Endothelial cell (in vitro differentiated cells): ENCODE measurements at places on chromosomes 5 and 9.
A peak's percentile ranks its signal among the peaks of the same experiment; 100 is the strongest.

DNA sequence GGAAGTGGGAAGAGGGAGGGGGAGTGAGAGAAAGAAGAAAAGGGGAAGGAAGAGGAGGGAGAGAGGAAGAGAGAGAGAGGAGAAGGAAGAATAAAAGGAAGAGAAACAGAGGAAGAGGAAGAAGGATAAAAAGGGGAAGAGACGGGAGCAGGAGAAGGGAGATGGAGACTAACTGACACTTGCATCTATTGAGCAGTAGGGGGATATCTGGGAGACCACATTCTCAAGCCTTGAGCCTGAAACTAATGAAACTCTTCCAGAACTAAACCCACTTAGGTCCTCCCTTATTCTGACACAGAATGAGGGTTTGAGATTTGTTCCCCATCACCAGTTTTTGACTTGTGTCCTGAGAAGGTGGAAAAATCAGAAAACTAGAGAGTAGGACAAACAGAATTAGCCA is 533.3 kb downstream of the CDH12 start:
- DNase-seq: no peak

DNA sequence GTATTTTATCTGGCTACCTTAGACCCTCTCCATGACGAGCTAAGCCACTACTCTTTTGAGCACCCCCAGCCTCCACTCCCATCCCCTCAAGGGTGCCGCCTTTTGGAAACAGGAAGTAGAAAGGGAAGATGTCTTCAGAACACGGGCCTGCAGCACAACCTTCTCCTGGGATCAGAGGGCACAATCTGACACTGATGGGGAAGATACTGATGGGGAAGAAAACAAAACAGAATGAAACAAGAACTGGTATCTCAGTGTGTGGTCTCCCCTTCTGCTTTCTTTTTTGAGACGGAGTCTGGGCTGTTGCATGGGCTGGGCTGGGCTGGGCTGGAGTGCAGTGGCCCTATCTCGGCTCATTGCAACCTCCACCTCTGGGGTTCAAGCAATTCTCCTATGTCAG is 539.7 kb upstream of the DAP start:
- no peak for DNase-seq

DNA sequence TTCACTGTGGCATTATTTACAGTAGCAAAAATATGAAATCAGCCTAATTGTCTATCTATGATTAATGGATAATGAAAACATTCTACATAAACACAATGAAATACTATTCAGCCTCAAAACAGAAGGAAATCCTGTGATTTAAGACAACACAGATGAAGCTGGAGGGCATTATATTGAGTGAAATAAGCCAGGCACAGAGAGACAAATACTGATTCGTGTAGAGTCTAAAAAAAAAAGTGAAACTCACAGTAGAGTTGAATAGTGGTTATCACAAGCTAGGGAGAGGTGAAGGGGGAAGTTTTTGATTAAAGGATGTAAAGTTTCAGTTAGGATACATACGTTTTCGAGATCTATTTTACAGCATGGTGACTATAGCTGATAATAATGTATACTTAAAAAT is 122.2 kb downstream of the ADAMTS6 start:
- DNase-seq: no peak

DNA sequence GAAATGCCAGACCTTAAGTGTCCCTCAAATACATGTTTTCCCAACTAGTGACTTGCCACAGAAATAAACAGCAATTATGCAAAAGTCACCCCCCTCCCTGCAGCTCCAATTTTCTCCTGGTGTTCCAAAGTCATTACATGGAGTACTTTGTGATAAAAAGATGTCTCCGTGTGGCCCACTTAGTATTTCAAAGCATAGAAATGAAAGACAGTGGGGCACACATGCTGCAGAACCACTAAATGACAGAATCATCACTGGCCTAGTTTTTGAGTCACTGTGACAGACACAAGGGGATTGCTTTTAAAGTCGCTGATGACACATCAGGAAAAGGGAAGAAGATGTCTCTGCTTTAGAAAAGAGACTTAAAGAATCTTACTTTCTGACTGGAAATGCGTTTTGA is 323.4 kb downstream of the PSAT1 start:
- no peak for DNase-seq

DNA sequence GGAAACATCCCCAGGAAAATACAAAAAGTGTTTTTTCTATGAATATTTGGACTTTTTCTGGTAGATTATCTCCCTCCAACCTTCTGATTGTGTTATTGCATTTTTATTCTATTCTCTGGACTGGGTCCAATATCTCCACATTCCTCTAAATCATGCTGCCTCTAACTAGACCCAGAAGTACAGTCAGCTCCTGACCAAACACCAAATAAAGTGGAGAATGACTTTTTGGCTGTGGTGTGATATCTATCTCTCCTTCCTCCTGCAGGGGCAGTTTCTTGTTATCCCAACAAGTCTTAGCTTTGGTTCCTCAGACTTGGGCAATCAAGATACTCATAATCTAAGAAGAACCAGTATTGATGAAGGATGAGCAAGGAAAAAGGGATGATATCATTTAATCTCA is 3.2 kb upstream of the RAI14 start:
- no peak for DNase-seq

- DNase-seq: no peak
Observed at GRCh38 chr5:150694612-150695011, 6.2 kb downstream of the RBM22 start.

DNA sequence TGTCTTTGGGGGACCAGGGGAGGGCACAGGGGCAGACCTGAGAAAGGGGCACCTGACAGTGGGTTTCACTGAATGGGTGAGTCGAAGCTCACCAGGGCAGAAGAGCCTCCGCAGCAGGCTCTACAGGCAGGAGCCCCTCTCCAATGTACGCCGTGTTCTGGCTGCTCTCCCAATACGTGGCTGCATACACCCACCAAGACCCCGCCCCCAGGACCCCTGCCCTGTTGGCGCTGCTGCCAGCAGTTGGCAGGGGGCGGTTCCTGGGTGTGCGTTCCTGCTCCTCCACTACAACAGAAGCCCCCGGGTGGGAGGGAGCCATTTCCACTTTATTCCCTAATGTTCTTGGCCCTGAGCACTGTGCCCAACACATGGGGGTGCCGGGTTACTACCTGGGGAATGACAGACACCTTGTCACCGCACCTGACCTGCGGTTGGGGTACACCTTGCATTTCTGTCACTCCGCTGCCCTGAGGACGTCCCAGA is 30.3 kb downstream of the SARDH start:
- DNase-seq: no peak

- DNase-seq: no peak
Observed at GRCh38 chr9:116516456-116516855, 170.6 kb upstream of the TRIM32 start.

DNA sequence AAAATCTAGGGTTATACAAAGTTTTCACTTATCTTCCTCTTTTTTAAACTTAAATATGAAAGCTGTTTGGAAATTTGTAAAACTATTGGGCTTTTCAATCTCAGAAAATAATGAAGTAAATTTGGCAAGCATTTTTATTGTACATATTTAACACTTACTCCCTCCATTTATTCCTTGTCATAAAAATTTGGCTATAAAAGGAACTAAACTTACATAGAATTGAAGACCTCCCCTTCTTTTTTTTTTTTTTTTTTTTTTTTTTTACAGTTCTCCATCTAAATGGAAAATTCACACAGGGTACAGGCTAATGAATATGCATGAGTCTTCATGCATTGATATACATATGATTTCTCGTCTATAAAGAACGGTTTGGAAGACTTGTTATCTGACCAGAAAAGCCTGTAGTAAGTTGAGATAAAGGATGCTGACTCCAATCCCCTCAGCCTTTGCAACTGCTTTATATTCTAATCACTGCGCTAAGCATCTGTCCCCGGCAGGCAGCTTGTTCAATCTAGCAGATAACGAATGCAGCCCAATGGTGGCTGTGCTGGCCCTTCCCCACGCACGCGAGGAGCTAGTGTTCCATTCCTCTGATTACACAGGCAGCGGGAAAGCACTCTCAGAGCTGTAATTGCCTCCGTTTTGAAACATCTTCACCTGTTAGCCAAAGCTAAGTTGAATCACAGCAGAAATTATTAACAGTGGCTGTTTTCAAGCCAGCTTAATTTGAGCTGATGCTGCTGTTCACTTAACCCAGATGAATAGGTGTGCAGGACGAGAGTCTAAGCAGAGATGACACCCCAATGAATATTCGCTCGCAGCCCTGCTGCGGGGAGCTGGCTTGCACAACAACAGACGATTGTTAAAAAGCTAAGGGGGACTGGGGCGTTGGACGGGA is 453.8 kb upstream of the ZNF608 start:
- DNase-seq: peak; percentile 4

DNA sequence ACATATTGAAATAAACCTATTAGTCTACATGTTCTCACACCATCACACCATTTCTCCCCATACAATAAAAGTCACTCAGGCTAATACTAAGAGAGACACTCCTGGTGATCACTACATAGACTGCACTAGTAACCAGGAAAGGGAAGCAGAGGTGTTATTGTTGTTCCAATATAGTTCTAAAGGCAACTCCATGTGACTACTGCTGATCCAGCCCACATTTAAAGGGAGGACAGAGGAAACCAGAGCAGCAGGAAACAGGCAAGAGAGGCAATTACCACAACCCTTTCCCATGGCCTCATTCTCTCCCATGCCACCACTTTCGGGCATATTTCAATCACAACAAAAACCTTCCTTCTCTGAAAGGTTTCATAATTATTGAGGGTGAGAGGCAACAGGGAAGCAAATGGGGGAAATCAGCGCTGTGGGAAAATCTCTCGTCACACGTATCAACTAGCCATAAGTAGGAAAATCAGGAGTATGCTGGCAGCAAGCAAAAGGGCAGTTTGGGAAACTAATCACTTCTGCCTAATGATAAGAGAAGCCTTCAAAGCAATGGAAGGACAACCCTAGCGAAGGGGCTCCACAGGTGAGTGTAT is 1.8 kb downstream of the UBAP2 start:
- DNase-seq: peak; percentile 34
